Omental fat pad (tissue), 4 donors: ENCODE measurements at places on chromosomes 16 and 17.
A peak's percentile ranks its signal among the peaks of the same experiment; 100 is the strongest.

- no peak for DNase-seq
Measured at GRCh38 chr16:31148896-31149295, 970 bp downstream of the PRSS36 start.

DNA sequence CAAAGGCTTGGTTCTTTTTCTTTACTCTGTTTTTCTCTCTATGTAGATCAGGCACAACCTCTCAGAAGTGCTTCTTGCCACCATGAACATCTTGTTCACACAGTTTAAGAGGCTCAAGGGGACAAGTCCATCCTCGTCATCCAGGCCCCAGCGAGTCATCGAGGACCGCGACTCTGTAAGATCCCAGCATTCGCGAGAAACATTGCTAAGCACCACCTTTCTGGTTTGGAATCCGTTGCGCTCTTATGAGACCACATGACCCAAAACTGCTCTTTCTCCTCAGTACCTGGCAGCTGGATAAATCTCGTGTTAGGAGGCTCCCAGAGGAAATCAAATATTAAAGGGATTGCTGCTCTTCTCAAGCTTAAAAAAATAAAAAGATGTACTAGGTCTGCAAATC lies 23.3 kb upstream of the SLC12A3 start:
- DNase-seq: no peak

- no peak for DNase-seq
Measured at GRCh38 chr16:69890114-69890891, 60.8 kb upstream of the CLEC18A start.

DNA sequence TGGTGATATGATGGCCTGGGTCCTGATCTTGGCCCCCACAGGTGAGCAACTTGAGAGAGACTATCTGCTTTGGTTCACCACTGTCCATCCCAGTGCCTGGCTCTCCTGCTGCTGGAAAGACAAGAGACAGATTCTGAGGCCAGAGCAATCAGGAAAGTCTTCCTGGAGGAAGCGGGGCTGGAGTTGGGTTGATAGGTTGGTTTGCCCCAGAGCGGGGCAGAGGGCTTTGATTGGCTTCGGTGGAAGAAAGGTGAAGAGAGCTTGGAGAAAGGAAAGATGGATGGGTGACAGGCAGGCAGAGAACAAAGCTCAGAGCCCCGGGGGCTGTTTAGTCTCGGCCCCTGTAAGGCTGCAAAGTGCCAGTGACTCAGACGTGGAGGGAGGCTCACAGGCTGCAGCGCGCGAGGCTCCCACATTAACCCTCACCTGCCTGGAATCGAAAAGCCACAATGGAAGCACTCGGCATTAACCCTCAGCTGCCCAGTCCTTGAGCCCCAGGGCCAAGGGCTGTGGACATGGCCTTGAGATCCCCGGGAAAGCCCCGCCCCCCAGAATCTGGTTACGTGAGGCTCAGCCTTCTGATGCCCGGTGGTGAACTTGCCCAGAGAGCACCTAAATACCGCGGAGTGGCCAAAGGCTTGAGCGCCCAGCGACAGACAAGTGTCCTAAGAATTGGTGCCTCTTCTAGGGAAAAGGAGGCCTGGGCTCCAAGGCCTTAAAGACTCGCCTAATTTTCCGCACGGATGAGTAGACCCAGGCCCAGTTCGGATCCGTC lies 996 bp upstream of the CPNE2 start:
- peak; percentile 34 for DNase-seq

- DNase-seq: no peak
Measured at GRCh38 chr16:2524339-2524938, 4.3 kb downstream of the AMDHD2 start.

- no peak for DNase-seq
Measured at GRCh38 chr16:22890976-22891375, 77.0 kb downstream of the HS3ST2 start.

DNA sequence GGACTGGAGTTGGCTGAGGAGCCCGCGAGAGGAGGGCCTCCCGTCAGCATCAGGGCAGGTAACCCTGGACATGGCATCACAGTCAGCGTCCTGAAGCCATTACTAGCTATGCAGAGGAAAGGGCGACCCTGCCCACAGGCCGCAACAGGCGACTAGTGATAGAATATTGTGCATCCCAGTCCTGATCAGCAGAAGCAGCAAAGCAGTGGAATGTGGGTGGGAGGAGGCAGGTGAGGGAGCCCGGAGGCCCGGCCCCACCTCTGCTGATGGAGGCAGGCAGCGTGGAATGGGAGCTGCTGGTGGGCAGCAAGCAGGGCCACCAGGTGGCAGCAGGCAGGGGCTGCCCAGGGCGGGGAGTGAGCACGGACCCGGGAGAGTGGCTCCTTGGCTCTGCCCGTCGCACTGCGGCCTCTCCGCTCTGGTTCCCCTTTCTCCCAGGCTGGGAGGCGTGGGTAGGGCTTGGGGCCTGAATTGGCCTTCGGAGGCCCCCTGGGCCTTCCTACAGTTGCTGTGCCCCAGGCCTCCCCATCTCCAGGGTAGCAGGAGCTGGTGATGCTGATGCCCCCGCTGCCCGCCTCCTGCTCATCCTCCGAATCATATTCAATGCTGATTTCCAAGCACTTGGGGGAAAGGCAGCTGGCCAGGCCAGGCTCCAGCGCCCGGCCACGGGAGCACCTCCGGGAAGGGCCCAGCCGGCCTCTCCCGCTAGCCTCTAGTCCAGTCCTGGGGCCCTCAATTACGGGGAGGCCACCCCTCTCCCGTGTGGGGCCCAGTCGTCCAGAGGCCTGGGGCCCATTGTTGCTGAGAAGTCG lies 20.2 kb downstream of the TSPOAP1 start:
- DNase-seq: no peak

- no peak for DNase-seq
Measured at GRCh38 chr17:55327225-55328088, 62.7 kb downstream of the HLF start.

- no peak for DNase-seq
Measured at GRCh38 chr17:746783-747629, 5.1 kb downstream of the GEMIN4 start.

DNA sequence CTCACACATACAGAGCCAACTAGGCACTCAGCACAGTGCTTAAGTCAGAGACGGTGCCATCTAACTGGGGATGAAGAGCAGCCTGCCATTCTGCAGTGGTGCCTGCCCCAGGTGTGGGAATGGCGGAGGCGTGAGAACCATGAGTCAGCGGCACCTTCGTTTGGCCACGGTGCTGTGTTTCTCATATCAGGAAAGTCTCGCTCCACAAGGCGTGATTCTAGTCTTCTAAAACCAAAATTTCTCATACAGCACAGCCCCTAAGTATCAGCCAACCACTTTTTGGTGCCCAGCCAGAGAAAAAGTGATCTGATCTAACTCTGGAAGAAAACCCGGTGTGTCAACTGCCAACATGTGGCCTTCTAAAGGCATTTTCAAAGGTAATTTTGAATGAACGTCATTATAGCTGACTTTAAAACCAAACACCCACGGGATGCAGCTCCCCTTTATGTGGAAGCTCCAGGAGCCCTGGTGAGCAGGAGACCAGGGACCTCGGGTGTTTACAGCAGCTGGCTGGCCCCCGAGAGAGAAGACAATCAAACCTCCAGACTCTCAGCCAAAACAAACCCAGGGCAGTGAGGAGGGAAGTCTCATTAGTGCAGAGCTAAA lies 54.6 kb downstream of the ABCC12 start:
- no peak for DNase-seq

- no peak for DNase-seq
Measured at GRCh38 chr17:17297217-17297616, 6.0 kb upstream of the NT5M start.

DNA sequence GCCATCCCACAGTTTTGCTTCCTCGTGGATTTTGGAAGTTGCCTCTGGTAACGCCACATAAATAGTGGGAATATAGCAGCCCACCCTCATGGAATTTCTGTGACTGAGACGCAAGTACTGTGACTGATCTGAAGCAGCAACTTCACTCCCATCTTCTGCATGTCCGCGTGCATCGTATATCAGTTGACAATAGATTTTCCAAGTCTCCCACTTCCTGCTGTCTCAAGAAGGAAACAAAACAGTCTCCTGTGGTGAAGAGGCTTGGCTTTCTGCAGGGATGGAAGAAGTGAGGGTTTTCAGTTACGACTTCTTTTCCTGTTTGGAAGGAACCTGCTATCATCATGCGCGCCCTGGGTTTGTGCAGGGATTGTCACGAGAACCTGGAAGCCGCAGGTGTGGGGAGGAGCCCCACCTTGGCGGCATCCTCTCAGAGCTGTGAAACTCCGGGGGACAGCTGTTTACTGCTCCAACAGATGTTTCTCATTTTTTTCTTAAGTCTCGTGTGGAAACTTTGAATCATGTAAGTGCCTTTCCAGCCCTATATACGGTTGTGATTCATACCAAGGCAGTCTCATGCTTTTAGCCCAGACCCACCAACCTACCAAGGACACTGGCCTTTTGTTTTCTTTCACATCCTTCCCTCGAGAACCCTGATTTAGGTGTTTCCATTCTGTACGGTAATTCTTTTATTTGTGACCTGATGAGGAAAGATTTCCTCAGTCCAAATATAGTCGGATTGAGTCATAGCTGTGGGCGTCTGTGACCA lies 57.5 kb downstream of the WIPI1 start:
- DNase-seq: no peak

GRCh38 chr17:50884439-50885311 lies 18.5 kb upstream of the TOB1 start:
- DNase-seq: no peak

- DNase-seq: no peak
Measured at GRCh38 chr17:57944908-57945307, 10.3 kb downstream of the CUEDC1 start.

- no peak for DNase-seq
Measured at GRCh38 chr17:80224683-80225082, 4.5 kb downstream of the SLC26A11 start.

DNA sequence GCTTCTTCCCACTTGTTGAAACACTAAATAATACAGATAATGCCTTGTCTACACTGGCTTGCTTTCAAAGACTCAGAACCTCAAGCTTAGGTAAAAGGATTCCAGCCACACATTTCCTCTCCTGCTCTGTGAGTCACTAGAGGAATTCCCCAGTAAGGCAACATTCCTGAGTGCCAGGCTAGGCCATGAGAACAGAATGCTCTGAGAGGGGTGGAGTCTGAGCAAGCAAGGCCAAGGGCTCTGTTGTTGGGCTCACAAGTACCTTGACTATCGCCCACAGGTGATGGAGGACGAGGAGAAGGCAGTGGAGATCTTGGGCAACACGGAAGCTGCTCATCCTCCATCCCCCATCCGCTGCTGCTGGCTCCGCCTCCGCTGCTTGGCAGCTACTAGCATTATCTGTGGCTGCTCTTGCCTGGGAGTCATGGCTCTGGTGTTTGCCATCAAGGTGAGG lies 6.7 kb upstream of the PHKG2 start:
- DNase-seq: no peak

- DNase-seq: no peak
Measured at GRCh38 chr16:15599303-15600070, 43.5 kb downstream of the MARF1 start.

DNA sequence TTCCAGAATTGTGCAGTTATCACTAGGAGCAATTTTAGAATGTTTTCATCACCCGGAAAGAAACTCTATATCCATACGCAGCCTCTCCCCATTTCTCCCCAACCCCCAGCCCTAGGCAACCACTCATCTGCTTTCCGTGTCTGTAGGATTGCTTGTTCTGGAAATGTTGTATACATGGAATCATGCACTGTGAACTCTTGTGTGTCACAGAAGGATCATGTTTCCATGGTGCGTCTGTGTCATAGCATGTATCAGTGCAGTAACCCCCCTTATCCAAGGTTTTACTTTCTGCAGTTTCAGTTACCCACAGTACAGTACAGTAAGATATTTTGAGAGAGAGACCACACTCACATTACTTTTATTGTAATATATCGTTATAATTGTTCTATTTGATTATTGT lies 299.4 kb downstream of the CPPED1 start:
- no peak for DNase-seq
